ENCODE measurements at places on chromosomes 5 and 9.

- DNase-seq, result no peak
These were observed 453.5 kb downstream of the GADD45G start for GRCh38 chr9:90058182-90058763.

- DNase-seq, result no peak
These were observed 14.0 kb downstream of the COL27A1 start for GRCh38 chr9:114169029-114169951.

GRCh38 chr9:33377089-33377715 lies 25.2 kb downstream of the AQP7 start:
- DNase-seq, result no peak

- DNase-seq, result peak; percentile 39
These were observed 277.7 kb upstream of the PTGER4 start for GRCh38 chr5:40402007-40402364.

- DNase-seq, result no peak
These were observed 245.8 kb downstream of the CRB2 start for GRCh38 chr9:123601828-123602227.

GRCh38 chr5:178417391-178417811 lies 172.8 kb downstream of the COL23A1 start:
- DNase-seq, result no peak

DNA sequence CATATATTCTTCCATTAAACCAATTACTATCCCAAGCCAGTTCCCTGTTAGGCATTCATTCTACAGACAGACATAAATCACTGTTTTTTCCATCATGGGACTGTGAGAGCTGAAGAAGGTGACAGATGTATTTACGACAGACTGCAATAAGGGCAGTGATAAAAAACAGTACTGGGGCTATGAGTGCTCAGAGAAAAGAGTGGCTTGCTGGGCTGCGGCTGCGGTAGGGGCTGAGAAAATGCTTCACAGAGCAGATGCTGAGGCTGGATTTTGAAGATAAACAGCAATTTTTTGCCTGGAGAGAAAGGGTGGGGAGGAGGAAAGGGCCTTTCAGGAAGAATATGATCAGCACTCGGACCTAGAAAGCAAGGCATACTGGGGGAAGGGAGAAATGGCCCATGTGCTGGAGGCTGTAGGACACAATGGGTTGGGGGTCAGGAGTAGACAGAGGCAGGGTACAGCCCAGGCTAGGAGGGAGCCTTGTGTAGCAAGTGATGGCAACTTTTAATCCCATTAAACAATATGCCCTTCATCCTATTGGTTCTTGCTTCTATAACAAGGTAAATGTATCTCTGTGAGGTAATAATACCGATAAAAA lies 279.3 kb downstream of the ASTN2 start:
- no peak for DNase-seq

DNA sequence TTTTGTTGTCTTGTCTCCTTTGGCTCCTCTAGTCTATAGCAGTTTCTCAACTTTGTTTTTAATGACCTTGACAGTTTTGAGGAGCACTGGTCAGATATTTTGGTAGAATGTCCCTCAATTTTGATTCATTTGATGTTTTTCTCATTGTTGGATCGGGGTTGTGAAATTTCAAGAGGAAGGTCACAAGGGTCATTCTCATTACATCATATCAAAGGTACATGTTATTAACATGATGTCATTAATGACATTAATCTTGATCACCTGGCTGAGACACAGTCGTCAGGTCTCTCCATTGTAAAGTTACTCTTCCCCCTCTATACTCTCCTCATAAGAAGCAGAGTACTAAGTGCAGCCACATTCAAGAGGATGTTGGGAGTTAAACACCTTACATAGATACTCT lies 7.2 kb downstream of the ISOC1 start:
- DNase-seq, result no peak

- DNase-seq, result no peak
These were observed 181.7 kb upstream of the S1PR3 start for GRCh38 chr9:88809355-88810161.

DNA sequence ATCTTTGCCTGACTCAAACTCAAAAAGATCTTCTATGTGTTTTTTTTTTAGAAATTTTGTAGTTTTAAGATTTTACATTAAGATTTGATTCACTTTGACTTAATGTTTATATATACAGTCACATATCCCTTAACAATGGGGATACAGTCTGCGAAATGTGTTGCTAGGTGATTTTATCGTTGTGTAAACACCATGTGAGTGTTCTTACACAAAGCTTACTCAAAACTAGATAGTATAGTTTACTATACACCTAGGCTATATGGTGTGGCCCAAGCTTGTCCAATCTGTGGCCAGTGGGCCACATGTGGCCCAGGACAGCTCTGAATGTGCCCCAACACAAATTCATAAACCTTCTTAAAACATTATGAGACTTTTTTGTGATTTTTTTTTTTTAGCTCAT lies 131.9 kb downstream of the CWC27 start:
- DNase-seq, result no peak

DNA sequence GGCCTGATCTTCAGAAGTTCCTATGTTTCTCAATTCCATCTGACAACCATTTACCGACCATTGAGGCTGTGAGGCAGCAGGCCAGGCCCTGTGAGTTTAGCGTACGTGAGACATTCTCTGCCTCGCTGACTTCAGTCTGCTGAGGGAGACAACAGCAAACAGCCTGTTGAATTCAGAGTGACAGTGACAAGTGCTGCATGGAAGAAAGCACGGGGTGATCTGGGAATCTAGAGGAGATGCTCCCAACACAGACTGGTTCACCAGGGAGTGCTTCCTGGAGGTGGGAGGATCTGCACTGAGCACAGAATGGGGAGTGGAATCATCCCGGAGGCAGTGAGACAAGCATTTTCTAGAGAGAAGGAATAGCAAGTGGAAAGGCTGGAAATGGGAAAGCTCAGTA lies 10.0 kb upstream of the DDX41 start:
- no peak for DNase-seq

GRCh38 chr9:118558026-118558425 lies 811.2 kb downstream of the BRINP1 start:
- no peak for DNase-seq

- no peak for DNase-seq
These were observed 123.1 kb downstream of the ADCY2 start for GRCh38 chr5:7518947-7519560.

All from natural killer cell (primary cell).